ENCODE measurements at places on chromosomes 16 and 17. TPM values are rescaled to one million over a fixed set of nuclear protein-coding genes. Genes with fewer than 3 reads are reported as not detected.
A peak's percentile ranks its signal among the peaks of the same experiment; 100 is the strongest.

GRCh38 chr16:66489818-66490217, 60.1 kb downstream of the TK2 start:
- DNase-seq, result peak; percentile 33
- H3K27ac ChIP-seq, result no peak overlapping the region
- no peak overlapping the region for H3K4me3 ChIP-seq
- peaks cover 37% of the 10 kb centered on the region for H3K4me1 ChIP-seq
- no peaks in the 10 kb centered on the region for H3K36me3 ChIP-seq

DNA sequence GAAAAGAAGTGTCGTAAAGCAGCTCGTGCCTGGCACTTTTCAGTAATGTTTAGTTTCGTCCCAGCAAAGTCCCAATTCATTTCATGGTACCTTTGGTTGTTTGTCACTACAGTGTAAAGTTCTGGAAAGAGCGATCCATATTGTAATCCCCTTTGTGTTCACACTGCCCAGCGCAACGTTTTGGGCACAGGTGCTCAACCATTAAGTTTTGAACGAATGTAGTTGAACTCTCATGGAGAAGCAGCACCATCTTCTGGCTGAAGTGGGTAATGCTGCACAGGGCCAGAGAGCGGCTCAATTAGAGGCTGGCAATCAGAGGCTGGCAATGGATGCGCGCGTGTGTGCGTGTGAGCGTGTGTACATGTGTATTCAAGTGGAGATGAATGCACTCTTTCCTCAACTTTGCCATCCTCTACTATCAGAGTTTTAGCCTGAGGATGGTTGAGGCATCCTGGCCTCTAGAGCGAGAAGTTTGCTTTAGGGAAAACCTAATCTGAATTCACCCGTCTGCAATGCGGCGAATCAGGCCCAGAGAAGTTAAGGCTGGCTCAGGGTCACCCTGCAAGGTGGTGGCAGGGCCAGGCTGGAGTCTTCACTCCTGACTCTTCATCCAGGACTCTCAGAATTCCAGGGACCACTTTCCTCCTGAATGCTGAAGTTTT, 29.9 kb downstream of the DYNLL2 start:
- no peak overlapping the region for H3K27ac ChIP-seq
- H3K4me3 ChIP-seq, result no peak overlapping the region
- no peak for DNase-seq
- H3K27me3 ChIP-seq, result peaks cover 38% of the 10 kb centered on the region

DNA sequence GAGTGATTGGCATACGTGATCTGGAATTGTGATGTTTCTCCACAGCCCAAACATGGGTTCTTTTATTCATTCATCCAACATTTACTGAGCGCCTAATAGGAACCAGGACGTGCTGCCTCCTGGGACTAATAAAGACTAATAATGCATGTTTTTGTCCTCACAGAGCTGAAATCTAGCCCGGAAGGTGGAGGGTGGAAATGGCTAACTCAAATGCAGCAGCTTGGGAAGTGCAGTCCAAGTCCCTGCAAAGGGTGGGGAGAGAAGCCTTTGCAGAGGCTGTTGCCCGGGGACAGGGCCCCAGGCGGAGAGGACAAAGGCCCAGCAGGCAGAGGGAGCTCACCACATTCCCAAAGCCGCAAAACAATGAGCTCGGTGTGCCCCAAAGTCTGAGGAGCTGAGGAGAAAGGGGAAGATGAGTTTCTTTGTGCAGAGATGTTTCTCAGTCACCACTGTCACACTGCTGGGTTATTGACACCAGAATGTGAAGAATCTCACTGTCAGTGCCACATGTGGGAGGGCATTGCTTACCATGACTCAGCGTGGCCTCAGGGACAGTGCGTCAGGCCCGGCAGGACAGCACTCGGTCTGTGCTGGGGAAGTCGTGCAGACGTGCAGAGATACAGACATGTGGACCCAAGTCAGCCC, 118.2 kb upstream of the CHMP6 start:
- peaks cover 6% of the 10 kb centered on the region for H3K36me3 ChIP-seq
- H3K4me1 ChIP-seq, result peaks cover 41% of the 10 kb centered on the region
- peak overlapping the region; percentile 95 for H3K27ac ChIP-seq
- no peaks in the 10 kb centered on the region for H3K27me3 ChIP-seq
- DNase-seq, result peak; percentile 78
- H3K4me3 ChIP-seq, result peak overlapping the region; percentile 49

DNA sequence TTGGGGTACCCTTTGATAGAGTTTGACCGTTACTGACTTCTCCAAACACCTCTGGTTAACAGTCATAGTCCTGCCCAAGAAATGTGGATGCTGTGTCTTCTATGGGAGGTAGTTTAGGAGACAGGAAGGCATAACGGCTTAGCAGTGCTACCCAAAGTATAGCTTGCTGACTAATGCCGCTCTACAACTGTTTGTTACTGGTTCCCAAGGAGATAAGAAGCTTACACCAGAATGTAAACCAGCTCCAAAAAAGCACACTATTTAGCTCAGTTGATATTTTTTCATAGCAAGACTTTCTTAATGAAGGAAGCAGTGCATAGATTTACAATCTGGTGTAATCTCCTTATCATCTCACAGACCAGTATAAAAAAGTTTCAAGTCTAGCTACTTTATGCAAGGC, 95.7 kb downstream of the HS3ST3B1 start:
- no peak overlapping the region for H3K4me3 ChIP-seq
- DNase-seq, result no peak
- H3K27me3 ChIP-seq, result no peaks in the 10 kb centered on the region
- H3K27ac ChIP-seq, result no peak overlapping the region
- H3K36me3 ChIP-seq, result peaks cover 3% of the 10 kb centered on the region

DNA sequence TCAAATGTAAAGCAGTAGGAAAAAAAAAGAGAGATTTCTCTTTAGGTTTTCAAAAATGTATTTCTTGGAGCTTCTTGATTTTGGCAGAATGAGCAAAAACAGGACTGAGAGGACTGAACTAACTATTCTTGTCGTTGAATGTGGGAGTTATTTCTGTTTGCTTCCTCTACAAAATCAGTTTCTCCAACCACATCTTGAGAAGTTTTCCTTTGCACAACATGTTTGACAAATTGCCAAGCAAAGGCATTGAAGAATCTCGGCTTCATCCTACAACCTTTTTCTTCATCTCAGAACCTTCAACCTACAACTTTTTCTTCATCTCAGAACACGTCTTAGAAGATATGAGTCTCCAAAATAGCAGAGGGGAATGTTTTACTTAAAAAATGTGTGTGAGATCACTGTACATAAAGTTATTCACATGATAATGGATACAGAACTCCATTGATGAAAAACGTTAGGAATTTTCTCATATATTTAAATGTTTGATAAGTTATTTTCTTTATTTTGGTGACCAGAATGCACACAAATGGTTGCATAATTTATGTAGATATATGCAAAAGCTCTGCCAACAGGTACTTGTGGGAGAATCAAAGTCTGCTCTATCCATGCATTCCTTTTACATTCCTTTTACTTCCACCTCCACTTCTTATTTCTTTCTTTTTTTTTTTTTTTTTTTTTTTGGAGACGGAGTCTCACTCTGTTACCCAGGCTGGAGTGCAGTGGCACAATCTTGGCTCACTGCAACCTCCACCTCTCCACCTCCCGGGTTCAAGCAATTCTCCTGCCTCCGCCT, 370.0 kb downstream of the KCNJ2 start:
- no peaks in the 10 kb centered on the region for H3K36me3 ChIP-seq
- DNase-seq, result no peak
- H3K4me3 ChIP-seq, result no peak overlapping the region
- peaks cover 16% of the 10 kb centered on the region for H3K27me3 ChIP-seq
- no peaks in the 10 kb centered on the region for H3K4me1 ChIP-seq

DNA sequence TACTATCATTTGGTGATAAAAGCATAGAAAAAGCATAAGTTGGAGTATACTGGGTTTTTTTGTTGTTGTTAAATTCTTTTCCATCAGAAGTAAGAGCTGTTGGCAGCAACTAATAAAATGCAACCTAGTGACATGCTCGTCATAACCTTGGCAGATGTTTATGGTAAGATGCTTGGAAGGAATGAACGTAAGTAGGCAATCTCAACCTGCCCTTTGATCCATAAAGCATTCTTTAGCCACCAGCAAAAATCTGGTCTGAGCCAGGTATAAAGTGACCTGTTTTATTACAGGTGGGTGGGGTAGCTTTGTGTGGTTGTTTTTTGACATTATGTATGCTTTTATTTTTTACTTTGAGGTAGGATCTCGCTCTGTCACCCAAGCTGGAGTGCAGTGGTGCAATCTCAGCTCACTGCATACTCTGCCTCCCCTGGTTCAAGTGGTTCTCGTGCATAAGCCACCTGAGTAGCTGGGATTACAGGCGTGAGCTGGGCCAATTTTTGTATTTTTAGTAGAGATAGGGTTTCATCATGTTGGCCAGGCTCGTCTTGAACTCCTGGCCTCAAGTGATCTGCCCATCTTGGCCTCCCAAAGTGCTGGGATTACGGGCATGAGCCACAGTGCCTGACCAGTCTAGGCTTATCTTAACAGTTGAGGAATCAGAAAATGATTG, 22.0 kb downstream of the WSB1 start:
- H3K4me3 ChIP-seq, result no peak overlapping the region
- H3K4me1 ChIP-seq, result peaks cover 30% of the 10 kb centered on the region
- H3K36me3 ChIP-seq, result peaks cover 34% of the 10 kb centered on the region
- DNase-seq, result no peak
- peak overlapping the region; percentile 65 for H3K27ac ChIP-seq

GRCh38 chr17:8018436-8018835, 16.0 kb downstream of the GUCY2D start:
- H3K36me3 ChIP-seq, result no peaks in the 10 kb centered on the region
- peaks cover 23% of the 10 kb centered on the region for H3K4me1 ChIP-seq
- H3K27me3 ChIP-seq, result peaks cover 11% of the 10 kb centered on the region
- DNase-seq, result no peak

The MYO15B gene
- 15.9 TPM for total RNA-seq

The SLFN12L gene
- not detected for total RNA-seq

The YPEL2 gene
- 52.1 TPM for total RNA-seq

The CCL4L2 gene
- not detected for total RNA-seq
